Fibroblast of skin of right quadriceps (primary cell): ENCODE measurements at places on chromosomes 2 and 18.

DNA sequence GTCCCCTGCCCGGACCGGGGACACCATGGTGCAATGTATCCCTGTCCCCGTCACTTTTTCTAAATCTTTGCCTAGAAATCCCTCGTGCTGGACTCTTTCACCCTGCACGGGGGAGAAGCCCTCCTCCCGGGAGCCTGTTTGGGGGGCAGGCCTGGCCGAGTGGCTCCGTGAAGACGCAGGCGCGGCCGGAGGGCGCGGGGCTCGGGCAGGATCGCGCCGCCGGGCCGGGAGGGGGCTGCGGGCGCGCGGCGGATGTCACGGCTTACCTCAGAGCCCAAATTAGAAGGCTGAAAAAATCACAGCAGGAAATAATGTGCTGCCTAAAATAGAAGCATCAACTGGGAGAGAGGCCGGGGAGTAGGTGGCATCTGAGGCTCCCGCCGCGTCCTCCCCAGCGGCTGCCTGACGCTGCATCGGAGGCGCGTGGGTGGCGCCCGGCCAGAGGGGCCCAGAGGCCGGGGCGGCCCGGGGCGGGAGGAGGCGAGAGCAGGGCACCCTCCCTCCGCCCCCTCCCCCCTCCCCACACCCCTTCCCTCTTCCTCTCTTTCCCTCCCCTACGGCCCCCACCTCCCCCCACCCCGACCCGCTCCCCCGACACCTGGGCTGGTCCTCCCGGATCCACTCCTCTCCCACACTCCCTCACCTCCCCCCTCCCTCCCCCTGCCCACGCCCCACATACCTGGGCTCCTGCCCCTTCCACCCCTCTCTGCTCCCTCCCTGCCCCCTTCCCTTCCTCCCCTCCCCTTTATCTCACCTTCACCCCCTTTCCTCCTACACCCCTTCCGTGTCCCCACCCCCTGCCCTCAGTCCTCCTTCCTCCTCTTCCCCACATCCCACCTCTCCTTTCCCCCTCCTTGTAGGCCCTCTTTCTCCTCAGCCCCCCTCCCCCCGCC, 51.9 kb downstream of the SLC4A1AP start:
- DNase-seq: peak; percentile 82

DNA sequence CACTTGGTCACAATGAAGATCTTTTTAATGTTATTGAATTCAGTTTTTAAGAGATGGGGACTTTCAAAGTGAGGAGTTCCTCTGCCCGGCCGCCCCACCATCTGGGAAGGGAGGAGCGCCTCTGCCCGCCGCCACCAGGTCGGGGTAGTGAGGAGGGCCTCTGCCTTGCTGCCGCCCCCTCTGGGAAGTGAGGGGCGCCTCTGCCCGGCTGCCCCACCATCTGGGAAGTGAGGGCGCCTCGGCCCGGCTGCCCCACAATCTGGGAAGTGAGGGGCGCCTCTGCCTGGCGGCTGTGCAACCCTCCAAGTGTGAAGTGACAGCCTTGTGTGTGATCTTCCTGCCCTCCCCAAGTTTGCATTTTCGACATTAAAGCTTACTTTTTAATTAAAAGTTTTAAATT, 899.3 kb downstream of the TRIB2 start:
- DNase-seq: no peak

DNA sequence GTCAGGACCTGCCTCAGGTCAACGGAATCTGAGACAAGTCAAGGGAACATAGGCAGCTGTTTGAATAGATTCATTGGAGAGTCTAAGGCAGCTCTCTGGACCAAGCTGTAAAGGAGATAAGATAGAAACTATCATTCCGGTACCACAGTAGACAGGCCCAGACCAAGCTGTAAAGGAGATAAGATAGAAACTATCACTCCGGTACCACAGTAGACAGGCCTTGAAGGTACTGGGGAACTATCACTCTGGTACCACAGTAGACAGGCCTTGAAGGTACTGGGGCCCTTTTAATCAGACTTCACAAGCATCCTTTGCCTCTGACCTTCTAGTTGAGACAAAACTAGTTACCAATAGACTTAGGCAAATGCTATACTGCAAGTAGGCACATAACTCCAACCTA, 346.1 kb downstream of the DCDC2C start:
- DNase-seq: no peak

DNA sequence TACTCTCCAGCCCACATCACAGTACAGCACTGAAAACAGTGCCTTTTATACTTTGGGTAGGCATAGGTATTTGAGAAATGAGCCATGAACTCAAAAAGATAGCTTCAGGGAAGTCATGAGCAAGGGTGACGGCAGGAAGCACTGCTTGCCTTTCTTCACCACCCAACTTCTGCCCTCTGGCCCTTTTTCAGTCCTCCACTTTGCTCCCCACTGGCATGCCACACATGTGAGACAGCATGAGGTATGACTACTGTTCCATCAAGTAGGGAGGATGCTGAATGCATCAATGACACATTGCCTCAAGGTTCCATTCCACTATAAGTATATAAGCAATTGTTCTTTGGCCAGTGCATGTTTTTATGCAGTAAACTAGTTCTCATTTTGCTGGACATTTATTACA, 373.0 kb downstream of the NRXN1 start:
- DNase-seq: peak; percentile 2

- DNase-seq: no peak
Observed at GRCh38 chr2:208319391-208319790, 53.3 kb downstream of the PIKFYVE start.
